ENCODE measurements at places on chromosomes 1 and 21.

GRCh38 chr21:44872649-44873355 lies 688 bp downstream of the PTTG1IP start:
- no peak for DNase-seq

- DNase-seq = no peak
Observed at GRCh38 chr1:235920596-235921375, 54.1 kb upstream of the LYST start.

- DNase-seq = no peak
Observed at GRCh38 chr1:187054862-187055757, 226.4 kb downstream of the PLA2G4A start.

DNA sequence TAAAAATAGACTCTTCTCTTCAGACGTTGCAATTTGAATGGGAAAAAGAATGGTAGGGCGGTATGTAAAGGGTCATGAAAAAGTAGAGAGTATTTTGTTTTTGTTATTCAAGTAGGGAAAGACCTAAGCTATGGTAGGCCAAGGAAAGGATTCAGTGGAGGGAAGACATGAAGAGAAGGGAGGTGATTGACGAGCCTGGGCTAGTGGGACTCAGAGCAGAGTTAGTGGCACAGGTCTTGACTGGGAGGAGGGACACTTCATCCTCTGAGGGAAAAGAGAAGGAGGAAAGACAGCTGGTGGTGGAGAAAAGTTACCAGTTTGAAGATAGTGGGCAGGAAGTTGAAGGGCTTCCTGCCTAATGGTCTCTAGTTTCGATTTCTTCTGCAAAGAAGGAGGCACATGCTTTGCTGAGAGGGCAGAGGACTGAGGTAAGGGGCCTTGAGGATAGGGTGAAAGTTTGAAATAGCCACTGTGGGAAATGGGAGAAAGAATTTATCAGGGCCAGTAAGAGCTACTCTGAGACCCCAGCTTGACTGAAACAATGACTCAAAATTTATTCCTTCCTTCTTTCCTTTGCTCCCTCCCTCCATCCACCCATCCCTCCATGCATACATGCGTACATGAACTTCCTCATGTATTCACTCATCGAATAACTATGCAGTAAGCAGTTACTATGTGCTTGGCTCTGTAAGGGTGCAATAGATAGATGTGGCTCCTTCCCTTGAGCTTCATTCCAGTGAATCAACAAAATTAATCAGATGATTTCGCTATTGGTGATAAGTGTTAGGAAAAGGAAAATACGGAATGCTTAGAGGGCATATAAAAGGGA lies 4.2 kb downstream of the CD48 start:
- DNase-seq = no peak

Measured in NCI-H2081 treated with DMSO at 0.1 percent for 48 hours (cell line).